ENCODE measurements at places on chromosomes 1 and 21. TPM values are rescaled to one million over a fixed set of nuclear protein-coding genes. Genes with fewer than 3 reads are reported as not detected.

PLEKHA6 gene
- total RNA-seq, result 3.9 TPM

RNF223 gene
- not detected for total RNA-seq

CYP4B1 gene
- total RNA-seq, result not detected

BMP8B gene
- not detected for total RNA-seq

LCE3D gene
- total RNA-seq, result not detected
